Mesothelial cell of epicardium (in vitro differentiated cells): ENCODE measurements at places on chromosomes 5 and 9. TPM values are rescaled to one million over a fixed set of nuclear protein-coding genes. Genes with fewer than 3 reads are reported as not detected.

- H3K27me3 ChIP-seq = no peaks in the 10 kb centered on the region
- peaks cover 14% of the 10 kb centered on the region for H3K36me3 ChIP-seq
- no peak for DNase-seq
Measured at GRCh38 chr9:5988265-5988664, 27.2 kb downstream of the RANBP6 start.

GRCh38 chr5:14801792-14802191, 69.8 kb downstream of the ANKH start:
- peaks cover 7% of the 10 kb centered on the region for H3K36me3 ChIP-seq
- peaks cover 8% of the 10 kb centered on the region for H3K4me1 ChIP-seq

DNA sequence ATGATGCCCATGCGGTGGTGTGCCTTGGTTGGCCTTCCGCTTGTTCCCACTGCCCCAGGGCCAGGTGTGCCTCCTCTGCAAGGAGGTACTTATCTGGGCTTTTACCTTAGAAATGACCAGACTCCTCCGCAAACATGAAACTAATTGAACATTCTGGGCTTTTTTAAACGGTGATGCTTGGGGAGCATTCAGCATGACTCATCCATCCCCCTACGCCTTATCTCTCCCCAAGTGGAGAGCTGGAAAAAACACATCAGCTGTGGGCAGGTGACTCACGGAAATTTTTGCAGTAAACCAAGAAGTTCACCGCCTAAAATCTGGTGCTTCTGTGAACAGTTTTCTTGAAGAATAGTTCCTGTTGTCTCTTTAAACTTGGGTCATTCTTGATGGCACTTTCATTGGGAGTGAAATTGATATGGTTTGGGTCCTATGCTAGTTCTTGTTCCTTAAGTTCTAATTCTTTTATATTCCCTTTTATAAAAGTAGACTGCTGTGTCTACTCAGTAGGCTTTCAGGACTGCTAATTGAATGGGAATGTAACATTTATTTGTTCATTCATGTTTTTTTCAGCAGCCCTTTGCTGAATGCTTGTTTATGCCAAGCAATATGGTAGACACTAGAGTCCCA, 39.6 kb downstream of the SFXN1 start:
- DNase-seq = no peak
- no peaks in the 10 kb centered on the region for H3K27me3 ChIP-seq
- H3K36me3 ChIP-seq = peaks cover 57% of the 10 kb centered on the region
- H3K4me1 ChIP-seq = no peaks in the 10 kb centered on the region

DNA sequence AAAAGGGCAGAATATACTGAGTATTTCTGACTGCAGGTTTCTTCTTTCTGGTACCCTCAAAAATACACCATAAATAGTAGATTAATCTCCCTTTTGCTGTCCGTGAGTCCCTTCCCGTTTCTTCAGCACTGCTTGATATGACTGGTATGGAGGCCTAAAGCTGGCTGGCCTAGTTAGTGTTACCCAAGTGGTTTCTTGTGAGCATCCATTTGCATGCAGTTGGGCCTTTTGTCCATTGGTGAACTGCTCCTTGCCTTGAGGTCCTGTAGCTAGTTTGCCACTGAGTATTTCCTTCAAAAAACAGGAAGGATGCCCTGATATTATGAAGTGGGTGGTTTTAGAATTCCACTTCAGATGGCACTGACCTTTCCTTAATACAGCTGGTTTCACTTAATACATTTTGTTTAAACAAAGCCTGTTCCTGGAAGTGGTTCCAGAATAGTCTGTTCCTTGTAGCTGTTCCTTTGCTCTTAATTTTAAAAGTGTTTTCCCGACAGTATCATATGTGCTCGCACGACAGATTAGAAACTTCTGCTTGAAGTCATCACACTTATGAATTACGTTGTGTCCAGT, 40.0 kb upstream of the ABL1 start:
- no peak for DNase-seq
- peaks cover 9% of the 10 kb centered on the region for H3K4me1 ChIP-seq
- H3K27me3 ChIP-seq = no peaks in the 10 kb centered on the region
- H3K27ac ChIP-seq = no peak overlapping the region
- H3K36me3 ChIP-seq = no peaks in the 10 kb centered on the region

GRCh38 chr5:80541392-80541791, 28.7 kb downstream of the ANKRD34B start:
- DNase-seq = no peak
- H3K36me3 ChIP-seq = no peaks in the 10 kb centered on the region
- H3K27me3 ChIP-seq = no peaks in the 10 kb centered on the region
- H3K4me1 ChIP-seq = peaks cover 11% of the 10 kb centered on the region
- peak overlapping the region; percentile 37 for H3K27ac ChIP-seq

DNA sequence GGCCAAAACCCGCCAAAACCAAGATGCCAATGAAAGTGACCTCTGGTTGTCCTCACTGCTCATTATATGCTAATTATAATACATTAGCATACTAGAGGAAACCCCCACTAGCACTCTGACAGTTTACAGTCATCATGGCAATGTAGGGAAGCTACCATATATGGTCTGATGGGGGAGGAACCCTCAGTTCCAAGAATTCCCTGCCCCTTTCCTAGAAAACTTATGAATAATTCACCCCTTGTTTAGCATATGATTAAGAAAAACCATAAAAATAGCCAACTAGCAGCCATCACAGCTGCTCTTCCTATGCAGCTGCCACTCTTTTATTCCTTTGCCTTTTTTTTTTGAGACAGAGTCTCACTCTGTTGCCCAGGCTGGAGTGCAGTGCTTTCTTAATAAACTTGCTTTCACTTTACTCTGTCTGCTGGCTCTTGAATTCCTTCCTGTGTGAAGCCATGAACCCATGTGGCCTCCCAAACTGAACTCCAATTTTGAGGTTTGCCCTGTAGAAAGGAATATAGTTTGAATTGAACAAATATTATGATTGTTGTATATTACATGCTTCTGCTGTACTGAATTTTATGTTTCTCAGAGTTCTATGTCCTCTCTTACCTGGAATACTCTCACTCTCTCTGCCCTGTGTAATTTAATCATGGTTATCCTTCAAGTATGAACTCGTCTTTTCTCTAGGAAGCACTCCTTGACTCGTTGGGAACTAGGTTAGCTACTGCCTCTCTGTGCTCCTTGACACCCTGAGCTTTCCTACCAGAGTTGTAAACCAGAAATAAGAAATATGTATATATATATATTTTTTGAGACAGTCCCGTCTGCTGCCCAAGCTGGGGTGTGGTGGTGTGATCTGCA, 59.8 kb downstream of the KIAA1958 start:
- no peaks in the 10 kb centered on the region for H3K36me3 ChIP-seq
- H3K4me3 ChIP-seq = no peak overlapping the region
- no peaks in the 10 kb centered on the region for H3K27me3 ChIP-seq

DNA sequence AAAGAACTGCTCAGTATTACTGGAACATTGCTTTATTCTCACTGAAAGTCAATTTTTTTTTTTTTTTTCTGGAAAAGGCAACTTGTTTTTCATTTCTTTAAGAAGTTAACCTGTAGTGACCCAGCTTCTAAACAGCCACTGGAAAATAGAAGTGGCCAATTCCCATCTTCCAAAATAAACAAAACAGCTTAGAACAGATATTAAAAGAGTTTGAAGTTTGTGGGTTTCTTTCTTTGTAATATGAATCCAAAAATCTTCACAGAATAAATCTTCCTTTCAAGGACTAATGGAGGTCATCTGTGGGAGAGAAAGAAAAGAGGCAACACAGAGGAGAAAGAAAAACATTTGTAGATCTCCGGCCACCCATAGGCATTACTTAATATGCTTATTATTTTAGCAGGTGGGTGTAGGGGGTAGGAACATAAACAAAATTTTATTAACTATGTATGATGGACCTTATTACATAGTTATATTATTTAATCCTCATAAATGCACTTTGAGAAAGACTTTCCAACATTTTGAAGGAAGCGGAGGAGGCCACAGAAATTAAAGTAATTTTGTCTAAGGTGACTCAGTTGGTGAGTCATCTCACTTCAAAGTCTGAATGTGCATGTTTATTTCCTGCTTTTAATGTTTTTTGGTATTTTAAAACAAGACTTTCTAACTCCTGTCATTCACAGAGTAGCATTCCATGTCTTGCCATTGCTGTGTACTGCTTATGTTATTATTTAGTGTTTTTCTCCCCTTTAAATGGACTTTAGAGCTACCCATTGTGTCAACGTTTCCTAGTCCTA, 1791.8 kb upstream of the WWC1 start:
- H3K27me3 ChIP-seq = no peaks in the 10 kb centered on the region
- no peaks in the 10 kb centered on the region for H3K36me3 ChIP-seq
- DNase-seq = no peak
- no peak overlapping the region for H3K4me3 ChIP-seq
- peaks cover 22% of the 10 kb centered on the region for H3K4me1 ChIP-seq
- peak overlapping the region; percentile 79 for H3K27ac ChIP-seq

GRCh38 chr5:64213531-64213930, 47.9 kb downstream of the RNF180 start:
- no peak overlapping the region for H3K4me3 ChIP-seq
- peak overlapping the region; percentile 71 for H3K27ac ChIP-seq
- H3K36me3 ChIP-seq = no peaks in the 10 kb centered on the region
- H3K4me1 ChIP-seq = peaks cover 7% of the 10 kb centered on the region

GRCh38 chr5:58071566-58071965, 388.3 kb downstream of the PLK2 start:
- H3K27me3 ChIP-seq = no peaks in the 10 kb centered on the region
- peak overlapping the region; percentile 88 for H3K27ac ChIP-seq
- H3K4me1 ChIP-seq = peaks cover 56% of the 10 kb centered on the region

GRCh38 chr5:6899221-6899620, 186.0 kb downstream of the TENT4A start:
- H3K4me3 ChIP-seq = no peak overlapping the region
- no peaks in the 10 kb centered on the region for H3K27me3 ChIP-seq
- no peaks in the 10 kb centered on the region for H3K36me3 ChIP-seq
- DNase-seq = no peak
- H3K4me1 ChIP-seq = no peaks in the 10 kb centered on the region

LCN2 gene
- not detected in 3 replicates for total RNA-seq

RGP1 gene
- total RNA-seq = 32.6 to 34.3 TPM (median 33.9 TPM) in 3 replicates

TMEM174 gene
- total RNA-seq = not detected in 3 replicates
